Fibroblast of skin of back (primary cell): ENCODE measurements at places on chromosomes 6 and 20.
A peak's percentile ranks its signal among the peaks of the same experiment; 100 is the strongest.

GRCh38 chr20:48791666-48792071 is 36.1 kb downstream of the PREX1 start:
- DNase-seq: peak; percentile 55

GRCh38 chr20:37095108-37095598 is 644 bp downstream of the RBL1 start:
- peak; percentile 5 for DNase-seq

DNA sequence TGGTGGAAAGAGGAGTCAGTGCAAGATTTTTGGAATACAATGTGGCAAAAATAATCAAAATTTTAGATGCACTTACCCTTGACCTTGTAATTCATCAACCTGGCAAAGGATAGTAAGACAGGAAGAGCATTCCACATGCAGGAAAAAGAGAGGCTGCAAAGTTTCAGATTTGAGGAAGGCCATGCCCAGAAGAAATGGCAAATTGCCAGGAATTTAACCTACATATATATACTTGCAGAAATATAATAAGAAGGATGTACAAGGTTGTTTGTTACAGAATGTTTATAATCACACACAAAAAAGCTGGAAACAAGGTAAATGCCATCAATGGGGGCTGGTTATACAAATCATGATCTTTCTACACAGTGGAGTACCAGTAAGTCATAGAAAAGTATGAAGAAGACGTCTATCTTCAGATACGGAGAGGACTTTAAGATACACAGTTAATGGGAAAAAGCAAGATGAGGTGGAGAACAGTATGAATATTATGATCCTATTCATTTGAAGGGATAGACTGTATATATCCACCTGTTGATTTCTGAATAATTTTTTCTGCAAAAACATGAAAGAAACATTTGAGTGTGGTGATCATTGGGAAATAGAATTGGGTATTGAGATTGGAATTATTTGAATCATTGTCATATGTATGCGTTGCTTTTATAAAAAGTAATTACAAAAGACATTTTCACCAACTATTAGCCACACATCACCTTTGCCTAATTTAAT is 253.8 kb downstream of the TBC1D7 start:
- no peak for DNase-seq

DNA sequence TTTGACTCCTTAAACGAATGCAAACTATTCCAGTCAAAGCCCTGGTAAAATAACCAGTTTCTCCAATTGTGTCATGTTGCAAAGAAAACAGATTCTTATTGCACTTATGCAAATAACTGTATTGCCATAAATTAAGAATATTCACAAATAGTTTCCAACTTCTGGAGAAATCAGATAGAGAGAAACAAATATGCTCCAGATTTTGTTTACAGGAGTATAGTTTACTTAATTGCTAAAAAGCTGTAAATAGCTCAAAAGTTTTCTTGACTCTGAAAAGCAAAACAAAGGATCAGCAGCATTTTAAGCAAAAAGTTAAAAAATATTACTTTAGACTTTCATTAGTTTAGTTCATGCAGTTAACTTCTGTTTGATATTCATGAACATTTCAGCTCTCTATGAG is 304.2 kb downstream of the PACRG start:
- DNase-seq: no peak

GRCh38 chr6:167661552-167662044 is 165.1 kb upstream of the AFDN start:
- DNase-seq: no peak

DNA sequence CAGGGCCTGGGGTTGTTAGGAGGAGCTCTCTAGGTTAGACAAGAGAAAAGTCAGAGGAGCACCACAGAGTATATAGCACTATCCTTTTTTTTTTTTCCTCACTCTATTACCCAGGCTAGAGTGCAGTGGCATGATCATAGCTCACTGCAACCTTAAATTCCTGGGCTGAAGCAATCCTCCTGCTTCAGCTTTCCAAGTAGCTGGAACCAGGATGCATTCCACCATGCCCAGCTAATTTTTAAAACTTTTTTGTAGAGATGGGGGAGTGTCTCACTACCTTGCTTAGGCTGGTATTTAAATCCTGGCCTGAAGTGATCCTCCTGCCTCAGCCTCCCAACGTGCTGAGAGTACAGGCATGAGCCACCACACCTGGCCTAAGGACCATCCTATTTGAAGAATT is 19.3 kb upstream of the AKIRIN2 start:
- DNase-seq: no peak

DNA sequence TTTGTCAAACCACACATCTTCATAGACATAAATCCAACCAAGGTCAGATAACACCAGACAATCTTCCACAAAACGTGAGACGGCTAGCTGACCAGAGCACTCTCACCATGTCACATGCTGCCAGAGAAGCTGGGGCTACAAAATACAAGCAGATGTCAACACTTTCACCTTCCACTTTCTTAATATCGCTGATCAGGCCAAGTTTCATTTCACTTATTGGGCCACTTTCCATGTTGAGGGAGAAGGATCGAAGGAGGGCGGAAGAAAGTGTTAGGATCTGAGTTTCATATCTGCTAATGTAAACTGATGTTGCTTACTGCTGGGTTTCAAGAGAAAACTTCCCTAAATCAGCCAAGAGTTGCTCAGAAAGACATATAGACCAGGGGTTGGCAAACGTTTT is 177.0 kb upstream of the PRDM1 start:
- DNase-seq: no peak

DNA sequence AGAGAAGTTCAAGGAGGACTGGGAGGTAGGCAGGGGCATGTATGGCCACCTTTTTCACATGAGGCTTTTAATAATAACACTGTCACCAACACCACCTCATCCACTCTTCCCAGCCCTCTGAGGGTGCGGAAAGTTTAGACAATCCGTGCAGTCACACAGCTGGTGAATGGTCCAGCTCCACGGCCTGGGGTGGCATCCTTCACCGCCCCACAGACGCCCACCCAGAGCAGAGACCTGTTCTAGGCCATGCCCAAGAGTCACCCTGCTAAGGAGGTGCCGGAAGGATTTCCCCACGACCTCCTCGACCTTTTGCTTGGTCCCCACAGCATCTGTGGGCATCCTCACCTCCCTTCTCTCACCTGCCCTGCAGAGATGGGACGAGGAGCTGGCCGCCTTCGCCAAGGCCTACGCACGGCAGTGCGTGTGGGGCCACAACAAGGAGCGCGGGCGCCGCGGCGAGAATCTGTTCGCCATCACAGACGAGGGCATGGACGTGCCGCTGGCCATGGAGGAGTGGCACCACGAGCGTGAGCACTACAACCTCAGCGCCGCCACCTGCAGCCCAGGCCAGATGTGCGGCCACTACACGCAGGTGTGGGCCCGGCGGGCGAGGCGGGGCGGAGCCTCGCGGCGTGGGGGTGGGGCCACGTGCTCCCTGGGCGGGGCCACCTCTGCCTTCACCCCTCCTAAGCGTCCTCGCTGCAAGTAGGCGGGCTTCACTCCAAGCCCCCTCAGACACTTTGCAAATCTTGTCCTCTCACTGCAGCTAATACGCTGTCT is 4.4 kb downstream of the PI16 start:
- no peak for DNase-seq

DNA sequence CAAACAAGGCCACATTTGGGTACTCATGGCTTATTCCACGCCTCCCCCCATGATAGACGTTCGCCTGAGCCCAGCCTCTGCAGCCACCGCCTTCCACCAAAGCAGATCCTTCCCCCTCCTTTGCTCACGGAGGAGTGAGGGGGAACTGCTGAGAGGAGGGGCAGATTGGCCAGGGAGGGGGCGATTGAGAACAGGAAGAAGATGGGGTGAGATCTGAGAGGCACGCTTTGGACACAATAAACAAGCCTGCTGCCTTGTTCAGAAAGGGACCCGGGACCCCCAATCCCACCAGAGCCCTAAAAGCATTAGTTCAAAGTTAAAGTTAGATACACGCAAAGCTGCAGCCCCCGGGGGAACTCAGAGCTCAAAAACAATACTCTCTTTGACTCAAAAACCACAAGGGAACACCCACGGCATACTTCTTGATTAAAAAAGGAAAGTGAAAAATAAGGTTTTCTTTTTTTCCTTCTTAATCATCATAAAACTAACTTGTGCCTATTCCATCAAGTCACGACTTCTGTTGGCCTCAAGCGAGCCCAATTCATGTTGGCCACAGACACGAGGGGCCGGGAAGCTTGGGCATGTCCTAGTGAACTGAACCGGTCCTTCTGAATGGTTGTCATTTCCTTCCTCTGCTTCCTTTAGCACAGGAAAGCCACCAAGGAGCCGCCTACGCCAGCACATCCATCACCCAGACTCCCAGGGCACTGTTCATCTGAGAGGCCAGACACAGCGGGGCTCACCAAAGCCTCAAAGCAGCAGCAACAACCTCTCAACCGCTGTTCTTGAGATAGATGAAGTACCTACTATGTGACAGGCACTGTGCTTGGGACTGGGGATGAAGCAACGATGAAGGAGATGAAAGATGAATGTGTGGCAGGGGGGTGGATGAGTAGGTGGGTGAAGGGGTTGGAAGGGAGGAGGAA is 44.7 kb downstream of the NFATC2 start:
- no peak for DNase-seq

DNA sequence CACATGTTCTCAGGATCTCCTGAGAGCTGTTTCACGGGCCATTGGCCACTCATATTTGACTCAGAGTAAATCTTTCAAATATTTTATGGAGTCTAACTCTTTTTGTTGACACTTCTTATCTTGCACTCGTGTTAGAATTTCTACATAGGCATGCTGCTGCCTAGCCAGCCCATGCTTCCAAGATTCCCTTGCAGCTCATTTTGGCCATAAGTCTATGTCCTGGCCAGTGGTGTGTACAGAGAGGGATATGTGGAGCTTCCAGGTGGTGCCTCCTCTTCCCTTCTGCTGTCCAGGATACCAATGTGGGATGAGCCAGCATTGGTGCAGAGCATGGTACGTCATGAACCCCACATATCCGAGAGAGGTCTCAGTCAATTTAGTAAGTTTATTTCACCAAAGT is 522.6 kb downstream of the QKI start:
- peak; percentile 23 for DNase-seq

DNA sequence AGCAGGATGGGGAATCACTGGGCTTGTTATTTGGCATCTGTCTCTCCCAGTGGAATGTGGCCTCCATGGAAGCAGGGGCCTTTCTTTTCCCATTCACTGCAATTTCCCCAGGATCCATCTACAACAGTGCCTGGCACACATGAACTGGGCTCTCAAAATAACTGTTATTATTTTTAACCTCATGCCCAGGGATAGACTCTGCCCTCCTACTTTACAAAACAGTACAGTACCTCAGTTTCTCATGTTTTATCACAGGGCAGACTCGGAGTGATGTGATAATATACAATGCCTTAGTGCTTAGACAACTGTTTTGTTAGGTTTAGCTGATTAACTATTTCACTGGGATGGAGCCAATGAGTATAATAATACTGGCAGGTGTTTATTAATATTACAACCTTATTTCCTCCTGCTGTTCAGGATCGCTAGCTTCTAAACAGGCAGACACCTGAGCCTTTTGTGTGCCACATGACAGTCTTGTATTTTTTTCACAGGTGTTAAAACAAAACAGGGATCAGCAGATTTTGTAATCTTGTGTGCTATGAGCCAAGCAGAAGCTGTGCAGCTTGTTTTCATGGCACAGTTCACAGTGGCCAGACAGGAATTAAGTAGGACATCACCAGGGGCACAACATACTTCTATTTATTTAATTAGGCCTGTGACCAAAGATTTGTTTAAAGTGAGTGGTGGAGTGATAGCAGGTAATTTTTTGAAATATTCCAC is 157.7 kb upstream of the EYA4 start:
- no peak for DNase-seq

DNA sequence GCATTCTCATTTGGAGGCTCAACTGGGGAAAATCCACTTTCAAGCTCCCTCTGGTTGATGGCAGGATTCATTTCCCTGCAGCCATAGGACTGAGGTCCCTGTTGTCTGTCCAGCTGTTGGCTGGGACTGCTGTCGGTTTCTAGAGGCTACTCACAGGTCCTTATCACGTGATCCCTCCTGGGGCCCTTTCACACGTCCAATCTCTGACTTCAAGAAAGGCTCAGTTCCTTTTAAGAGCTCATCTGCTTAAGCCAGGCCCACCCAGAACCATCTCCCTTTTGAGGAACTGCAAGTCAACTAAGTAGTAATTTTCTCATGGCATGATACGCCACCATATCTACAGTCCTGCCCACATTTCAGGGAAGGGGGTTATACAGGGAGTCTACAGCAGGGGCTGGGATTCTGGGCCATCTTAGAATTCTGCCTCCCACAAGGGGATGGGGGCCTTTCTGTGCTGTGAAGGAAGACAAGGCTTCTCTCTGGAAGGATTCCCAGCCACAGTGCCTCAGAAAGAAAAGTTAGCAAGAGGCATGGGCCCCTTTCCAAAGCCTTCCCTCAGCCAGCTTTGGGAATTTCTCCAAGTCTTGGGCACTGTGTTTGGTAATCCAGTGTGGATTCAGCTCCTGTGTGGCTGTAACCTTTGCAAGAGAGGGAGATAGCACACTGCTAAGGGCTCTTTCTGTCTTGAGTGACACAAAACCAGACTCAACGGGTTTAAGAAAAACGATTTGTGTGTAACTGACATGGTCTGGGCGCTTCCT is 66.4 kb downstream of the CTCFL start:
- no peak for DNase-seq

DNA sequence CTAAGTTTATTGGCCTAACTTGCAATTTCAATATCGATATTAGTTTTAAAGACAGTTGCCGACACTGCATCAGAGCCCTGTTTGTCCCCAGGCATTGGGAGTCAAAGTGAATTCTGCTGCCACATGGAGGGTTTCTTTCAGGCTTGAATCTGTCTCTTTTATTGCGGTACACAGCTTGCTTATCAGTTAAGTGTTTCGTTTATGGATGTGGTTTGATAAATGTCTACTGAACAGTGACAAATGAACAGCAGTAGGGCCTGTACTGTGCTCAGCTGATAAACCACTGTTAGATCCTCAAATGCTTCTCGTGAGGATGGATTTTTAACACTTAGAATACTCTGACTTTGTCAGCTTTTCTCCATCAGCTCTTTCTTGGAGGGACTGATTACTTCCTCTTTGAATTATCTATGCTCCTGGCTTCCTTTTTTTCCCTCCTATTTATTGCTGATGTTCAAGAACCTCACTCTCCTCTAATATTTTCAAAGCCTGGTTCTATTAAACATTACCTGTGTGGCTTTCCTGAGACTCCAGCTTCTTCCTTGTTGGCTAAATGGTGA is 240.8 kb downstream of the PLCB1 start:
- DNase-seq: no peak
